ENCODE measurements at places on chromosomes 2 and 18. TPM values are rescaled to one million over a fixed set of nuclear protein-coding genes. Genes with fewer than 3 reads are reported as not detected.

GRCh38 chr18:45951016-45951714, 16.0 kb downstream of the EPG5 start:
- no peak for DNase-seq

POTEC gene
- total RNA-seq, result not detected

DNA sequence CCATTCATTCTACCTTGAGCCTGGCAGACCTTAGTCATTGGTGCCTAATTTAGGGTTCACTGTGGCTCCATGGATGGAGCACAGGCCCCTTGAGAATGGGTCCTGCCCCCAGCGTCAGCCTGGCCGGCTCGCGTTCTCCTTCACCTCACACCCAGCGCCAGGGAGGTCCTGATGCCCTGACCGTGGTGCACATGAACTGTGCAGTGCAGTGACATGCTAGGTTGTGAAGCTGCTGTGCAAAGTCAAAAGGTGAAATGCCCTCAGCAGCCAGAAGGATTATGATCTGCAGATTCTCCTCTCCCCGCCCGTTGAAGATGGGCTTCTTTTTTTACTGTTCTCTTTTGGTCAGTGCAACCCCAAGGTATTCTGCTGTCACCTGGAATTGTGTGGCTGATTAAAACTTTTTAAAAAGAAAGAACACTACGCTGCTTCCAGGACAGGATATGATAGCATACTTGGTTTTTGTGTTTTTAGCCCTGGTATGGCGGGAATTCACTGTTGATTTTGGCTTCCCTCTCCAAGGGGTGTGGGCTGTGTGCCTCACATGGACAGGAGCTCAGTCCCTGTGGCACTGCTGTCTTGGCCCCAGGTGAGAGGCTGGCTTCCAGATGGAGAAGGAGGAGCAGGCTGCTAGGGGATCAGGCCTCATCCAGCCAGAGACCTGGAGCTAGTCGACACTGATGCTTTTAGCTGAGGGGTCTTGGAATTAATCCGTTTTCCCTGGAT, 49.4 kb upstream of the MCFD2 start:
- DNase-seq, result no peak

DNA sequence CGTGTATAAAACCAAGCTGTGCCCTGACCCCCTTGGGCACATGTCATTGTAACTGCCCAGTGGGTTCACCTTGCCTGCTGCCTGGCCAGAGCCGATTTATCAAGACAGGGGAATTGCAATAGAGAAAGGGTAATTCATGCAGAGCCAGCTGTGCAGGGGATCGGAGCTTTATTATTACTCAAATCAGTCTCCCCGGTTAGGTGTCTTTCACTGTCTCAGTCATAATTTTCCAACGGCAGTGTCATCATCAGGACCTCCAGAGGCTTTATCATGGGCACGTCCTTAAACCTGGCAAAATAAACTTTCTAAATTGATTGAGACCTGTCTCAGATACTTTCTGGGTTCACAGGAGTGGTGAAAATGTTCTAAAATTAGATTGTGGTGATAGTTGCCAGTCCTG, 29.6 kb upstream of the PGAP1 start:
- no peak for DNase-seq

DNA sequence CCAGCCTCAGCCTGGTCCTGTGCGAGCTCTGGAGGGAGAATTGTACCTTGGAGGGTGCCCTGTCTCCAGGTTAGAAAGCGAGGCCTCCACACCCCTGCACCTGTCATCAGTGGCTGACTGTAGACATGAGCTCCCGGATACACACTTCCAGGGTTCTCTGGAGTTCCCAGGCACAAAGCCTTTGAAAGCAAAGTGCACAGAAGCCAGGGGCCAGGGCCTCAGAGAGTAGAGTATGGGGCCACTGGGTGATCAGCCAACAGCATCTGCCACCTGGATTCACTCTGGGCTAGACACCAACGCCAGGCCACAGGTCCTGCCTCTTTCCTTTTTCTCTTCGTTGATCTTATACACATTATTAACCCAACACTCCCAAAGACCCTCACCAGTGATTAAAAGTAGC, 239.4 kb upstream of the HDAC4 start:
- no peak for DNase-seq

- DNase-seq, result no peak
Observed at GRCh38 chr2:189933911-189934399, 128.6 kb downstream of the MSTN start.

GRCh38 chr2:215677481-215677880, 241.6 kb upstream of the FN1 start:
- no peak for DNase-seq

DNA sequence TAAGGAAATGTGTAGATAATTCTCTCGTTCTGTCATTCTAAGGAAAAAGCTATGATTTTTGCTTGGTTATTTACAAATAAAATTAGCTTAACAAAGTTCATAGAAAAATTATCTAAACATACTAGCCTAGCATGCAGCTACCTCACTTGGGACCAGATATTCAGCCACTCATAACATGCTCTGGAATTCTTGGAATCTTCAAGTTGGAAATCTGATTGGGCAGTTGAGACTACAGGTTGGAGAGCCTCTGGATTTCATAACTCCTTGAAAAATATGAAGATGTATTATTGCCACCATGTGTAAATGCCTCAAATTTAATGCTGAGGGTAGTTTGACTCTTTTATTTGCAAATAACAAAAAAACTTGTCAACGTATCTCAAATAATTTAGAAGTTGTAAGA, 132.2 kb upstream of the GULP1 start:
- no peak for DNase-seq

DNA sequence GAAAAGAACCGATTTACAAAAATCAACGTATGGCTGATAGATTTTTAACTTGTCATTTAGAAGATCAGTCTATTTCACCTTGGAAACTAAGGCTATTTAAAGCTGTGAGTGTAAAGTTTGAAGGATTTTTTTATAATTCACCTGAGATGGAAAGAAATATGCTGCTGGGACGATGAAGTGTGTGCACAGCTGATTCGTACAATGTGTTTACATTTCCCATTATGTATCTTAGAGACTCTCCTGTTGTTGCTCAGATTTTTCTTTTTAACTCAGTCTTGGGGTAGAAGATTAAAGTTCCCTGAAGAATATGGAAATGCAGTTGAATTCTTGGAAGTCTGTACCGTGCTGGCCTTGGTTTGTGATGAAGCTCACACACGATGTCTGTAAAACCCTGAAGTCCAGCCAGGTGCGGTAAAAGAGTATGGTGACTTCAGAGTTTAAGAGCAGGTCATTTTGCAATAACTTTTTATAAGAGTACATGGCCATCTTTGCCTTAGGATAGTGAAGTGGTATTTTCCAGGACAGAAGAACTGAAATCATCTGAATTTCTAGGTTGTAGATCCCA, 250.1 kb downstream of the PRKCE start:
- no peak for DNase-seq

ALPI gene
- total RNA-seq, result 0.72 TPM

TUBA4B gene
- 13.2 TPM for total RNA-seq

- no peak for DNase-seq
Observed at GRCh38 chr2:189485146-189485545, 43.9 kb downstream of the WDR75 start.

DNA sequence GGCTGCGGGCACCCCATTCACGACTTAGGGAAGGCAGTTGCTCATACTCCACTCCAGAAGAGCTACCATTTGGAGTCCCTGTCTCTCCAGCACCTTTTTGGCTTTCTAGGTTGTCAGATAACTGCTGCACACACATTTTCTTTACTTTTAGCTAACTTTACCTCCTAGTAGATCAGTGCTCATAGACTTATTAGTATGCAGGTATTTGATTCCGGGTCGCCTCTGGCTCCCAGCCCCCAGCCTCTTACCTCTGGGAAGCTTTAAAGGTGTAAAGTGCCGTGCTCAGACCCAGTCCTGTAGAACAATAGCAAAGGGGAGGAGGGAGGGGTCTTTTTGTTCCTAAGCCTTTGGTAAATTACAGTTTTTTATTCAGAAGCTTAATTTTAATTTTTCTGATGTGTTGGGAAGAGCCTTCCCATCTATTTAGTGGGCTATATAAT, 102.9 kb downstream of the SPTBN1 start:
- no peak for DNase-seq

SPIRE1 gene
- total RNA-seq, result 30.2 TPM

Measured in ovary (tissue), 10 donors.